Left hindlimb (tissue), 1 donor: ENCODE measurements at places on chromosomes 13 and 19.

GRCh38 chr19:17121736-17122293 is 46.2 kb downstream of the MYO9B start:
- no peak for DNase-seq

DNA sequence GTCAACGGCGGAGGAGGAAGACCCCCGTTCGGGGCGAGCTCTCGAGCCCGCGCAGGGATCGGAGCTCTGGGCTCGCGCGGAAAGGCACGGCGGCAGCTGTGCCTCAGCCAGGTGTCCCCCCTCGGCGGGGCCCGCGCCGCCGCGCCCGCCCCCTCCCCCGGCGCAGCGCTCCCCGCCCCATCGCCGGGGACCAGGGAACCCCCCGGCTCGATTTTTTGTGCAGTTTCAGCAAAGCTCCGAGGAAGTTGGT is 110.0 kb downstream of the KCNRG start:
- no peak for DNase-seq

DNA sequence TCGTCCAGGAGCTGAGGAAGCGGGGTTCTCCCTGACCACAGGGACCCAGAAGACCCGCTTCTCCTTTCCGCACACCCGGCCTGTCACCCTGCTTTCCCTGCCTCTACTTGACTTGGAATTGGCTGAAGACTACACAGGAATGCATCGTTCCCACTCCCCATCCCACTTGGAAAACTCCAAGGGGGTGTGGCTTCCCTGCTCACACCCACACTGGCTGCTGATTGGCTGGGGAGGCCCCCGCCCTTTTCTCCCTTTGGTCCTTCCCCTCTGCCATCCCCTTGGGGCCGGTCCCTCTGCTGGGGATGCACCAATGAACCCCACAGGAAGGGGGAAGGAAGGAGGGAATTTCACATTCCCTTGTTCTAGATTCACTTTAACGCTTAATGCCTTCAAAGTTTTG is 18.9 kb downstream of the VASP start:
- DNase-seq, result no peak

DNA sequence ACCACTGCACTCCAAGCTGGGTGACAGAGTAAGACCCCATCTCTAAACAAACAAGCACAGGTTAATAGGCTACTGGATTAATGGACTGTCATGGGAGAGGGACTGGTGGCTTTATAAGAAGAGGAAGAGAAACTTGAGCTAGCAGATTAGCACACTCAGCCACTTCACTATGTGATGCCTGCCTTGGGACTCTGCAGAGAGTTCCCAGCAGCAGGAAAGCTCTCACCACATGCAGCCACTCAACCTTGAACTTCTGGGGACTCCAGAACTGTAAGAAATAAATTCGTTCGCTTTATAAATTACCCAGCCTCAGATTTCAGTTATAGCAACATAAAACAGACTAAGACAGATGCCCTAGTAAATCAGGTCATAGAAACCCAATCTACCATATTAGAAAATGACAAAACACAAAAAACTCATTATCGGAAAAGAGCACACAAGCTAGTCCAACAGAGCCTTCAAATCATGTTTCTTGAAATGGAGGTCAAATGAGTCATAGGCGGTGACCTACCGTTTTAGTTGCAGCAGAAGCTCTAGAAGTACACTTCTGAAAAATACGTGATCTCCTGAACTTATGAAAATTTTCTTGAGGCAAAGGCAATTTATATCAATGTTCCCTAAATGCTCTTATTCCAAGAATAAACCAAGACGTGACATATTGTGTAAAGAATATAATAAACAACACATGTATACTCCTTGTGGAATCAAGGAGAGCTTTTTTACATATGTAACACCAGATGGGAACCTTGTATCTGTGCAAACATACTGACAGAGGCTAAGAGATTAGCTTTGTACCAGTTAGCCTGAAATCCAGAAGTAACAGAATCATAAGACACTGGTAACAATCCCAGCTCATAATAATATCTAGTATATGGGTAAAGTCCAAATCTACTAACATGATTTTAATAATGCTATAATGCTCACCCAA is 340.9 kb upstream of the SGCG start:
- DNase-seq, result no peak

GRCh38 chr13:74040200-74040599 is 94.0 kb downstream of the KLF12 start:
- no peak for DNase-seq

DNA sequence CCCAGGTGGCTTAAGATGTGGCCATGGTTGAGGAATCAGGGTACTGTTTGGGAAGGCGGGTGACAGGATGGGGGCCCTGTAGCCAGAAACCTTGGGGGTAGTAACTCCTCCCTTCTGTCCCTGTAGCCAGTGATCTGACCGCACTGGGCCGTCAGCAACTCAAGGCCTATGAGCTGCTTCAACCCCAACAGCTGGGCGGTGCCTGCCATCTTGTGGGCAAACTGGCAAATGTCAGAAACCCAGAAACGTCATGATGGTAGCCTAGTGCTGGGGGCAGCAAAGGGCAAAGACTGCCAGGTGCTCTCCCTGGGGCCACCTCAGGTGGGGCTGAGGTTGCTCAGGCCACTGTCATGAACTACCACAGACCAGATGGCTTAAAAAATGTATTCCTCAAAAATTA is 3.5 kb downstream of the COPE start:
- no peak for DNase-seq

GRCh38 chr13:36421447-36421846 is 10.8 kb upstream of the CCNA1 start:
- DNase-seq, result no peak

DNA sequence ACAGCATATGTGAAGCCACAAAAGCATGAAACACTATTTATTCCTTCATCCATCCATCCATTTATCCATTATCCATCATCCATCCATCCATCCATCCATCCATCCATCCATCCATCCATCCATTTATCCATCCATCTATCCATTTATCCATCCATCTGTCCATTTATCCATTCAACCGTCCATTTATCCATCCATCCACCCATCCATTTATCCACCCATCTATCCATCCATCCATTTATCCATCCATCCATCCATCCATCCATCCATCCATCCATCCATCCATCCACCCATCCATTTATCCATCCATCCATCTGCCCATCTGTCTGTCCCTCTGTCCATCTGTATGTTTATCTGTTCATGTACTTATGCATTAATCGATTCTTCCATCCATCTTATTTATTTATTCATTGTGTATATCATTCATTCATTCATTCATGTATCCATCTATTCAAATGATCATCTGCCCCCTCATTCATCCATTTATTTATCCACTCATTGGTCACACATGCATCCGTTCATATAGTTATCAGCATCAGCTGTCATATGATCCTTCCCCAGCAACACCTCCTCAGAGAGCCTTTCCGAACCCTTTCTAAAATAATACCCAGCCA is 7.0 kb upstream of the MYH14 start:
- no peak for DNase-seq

GRCh38 chr13:96397807-96398206 is 307.9 kb downstream of the HS6ST3 start:
- no peak for DNase-seq

- DNase-seq, result no peak
These were observed at the start of gene NXNL1 for GRCh38 chr19:17460372-17461230. NXNL1 (minus strand) TSS chr19:17460926; CDS start chr19:17460869, 57 bp downstream.

GRCh38 chr13:103283451-103283820 is 217.2 kb upstream of the SLC10A2 start:
- DNase-seq, result no peak

DNA sequence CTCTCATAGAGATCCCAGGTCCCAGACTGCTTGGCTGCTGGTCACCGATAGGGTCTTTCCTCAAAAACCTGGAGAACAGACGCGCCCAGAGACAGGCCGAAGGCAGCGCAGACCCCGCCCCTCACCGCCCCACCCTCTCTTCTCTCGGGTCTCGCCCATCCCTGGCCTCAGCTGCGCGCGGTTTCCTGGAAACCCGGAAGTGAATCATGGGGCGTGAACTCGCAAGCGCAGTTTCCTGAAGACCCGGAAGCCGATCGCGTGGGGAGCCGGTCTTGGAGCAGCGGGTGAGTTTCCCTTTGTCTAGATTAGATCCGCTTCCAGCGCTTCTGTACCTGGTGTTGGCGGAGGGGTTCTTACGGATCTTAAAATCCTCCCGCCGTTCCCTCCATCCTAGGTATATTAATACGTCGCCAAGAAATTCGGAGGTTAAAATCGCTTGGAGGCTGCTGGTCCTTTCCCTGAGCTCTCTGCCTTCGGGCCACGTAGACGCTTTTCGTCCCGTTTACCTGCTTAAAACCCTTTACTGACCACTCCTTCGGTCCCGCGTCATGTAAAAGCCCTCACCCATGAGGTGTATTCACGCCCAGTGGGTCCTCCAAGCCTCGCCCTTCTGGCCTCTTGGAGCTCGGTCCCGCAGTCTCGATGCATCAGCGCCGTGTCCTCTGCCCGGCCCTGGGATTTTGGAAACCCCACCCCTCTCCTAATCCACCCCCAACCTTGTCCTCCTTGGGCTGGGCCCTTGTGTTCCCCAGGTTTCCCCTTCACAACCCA is at the start of gene ZNF578:
TSS of gene ZNF578 (plus strand) at position 230 of the 771 bp plus-strand sequence. CDS start 48,293 bp downstream, outside the sequence.
- DNase-seq, result peak; percentile 94

DNA sequence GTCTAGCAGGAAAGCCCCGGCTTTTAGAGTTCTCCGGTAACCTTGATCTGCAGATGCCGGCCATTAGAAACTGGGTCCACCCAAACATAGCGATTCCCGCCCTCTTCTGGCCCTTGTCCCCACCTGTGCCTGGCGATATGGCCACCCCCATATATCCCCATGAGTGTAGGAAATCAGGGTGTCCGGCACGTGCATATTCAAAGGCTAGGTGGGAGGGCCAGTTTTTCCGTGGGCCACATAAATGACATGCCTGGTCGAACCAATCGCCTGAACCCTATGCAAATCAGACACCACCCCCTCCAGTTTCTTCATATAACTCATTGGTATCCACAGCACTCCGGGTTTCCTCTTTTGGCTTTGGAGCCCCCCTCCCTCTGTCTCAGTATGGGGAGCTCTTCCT is 37.4 kb downstream of the ERICH4 start:
- no peak for DNase-seq

- no peak for DNase-seq
These were observed 6.7 kb downstream of the COL4A1 start for GRCh38 chr13:110300090-110300815.

DNA sequence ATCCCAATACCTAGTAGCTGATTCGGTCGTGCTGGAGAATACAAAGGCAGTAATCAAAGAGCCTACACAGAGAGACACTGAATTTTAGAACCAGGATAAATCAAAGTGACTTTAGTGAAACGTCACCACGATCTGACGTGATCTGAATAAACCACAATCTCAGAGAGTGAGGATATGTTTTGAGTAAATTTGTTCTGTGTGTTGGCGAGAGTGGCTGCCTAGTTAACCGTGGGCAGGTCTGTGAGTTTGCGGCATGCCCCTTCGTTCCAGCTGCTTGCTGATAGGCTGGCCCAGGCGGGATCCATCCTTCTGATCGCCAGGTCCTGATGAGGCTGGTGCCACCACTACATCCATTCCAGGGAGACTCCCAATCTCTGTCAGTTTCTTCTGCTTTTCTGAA is 40.4 kb downstream of the LRCH1 start:
- no peak for DNase-seq

DNA sequence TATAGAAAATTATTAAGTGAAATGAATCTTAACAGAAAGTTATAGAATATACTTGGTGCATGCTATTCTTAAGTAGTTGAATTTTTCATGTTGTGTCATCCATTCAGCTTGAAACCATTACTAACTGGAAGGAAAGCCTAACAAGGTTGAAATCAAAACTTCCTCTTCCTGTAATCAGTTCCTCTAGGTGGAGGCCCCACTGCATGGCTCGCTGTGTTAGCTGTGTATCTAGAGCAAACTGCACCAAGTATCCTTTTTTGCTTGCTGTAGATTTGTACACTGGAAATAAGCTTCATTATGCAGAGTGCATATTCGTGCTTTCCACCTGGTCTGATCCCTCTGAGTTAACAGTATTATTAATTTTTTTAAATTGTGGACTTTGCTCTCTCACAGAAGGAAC is 1146.1 kb downstream of the EFNB2 start:
- no peak for DNase-seq

- peak; percentile 91 for DNase-seq
These were observed 91.1 kb downstream of the RNASEH2B start for GRCh38 chr13:51000571-51001260.

- no peak for DNase-seq
These were observed 534 bp downstream of the CAB39L start for GRCh38 chr13:49443357-49443703.

DNA sequence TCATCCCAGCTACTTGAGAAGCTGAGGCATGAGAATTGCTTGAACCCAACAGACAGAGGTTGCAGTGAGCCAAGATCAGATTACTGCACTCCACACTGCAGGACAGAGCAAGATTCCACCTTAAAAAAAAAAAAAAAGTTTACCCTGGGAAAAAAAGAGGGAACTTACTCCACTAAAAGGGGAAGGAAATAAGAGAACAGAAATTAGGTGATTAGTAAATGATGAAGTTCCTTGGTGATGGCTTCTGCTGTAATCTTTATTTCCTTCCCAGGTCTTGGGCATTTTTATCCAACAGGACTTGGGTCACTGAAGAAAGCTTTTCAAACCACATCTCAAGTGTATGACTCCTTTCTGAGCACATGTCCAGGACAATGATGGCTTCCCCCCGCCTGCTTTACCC is 9.3 kb downstream of the ZNF780A start:
- no peak for DNase-seq

- DNase-seq, result no peak
These were observed 3.7 kb downstream of the CD70 start for GRCh38 chr19:6587093-6587820.

- no peak for DNase-seq
These were observed 10.6 kb upstream of the CEACAM4 start for GRCh38 chr19:41637484-41637883.

- peak; percentile 69 for DNase-seq
These were observed 557 bp downstream of the PSPC1 start for GRCh38 chr13:19782049-19782726.

DNA sequence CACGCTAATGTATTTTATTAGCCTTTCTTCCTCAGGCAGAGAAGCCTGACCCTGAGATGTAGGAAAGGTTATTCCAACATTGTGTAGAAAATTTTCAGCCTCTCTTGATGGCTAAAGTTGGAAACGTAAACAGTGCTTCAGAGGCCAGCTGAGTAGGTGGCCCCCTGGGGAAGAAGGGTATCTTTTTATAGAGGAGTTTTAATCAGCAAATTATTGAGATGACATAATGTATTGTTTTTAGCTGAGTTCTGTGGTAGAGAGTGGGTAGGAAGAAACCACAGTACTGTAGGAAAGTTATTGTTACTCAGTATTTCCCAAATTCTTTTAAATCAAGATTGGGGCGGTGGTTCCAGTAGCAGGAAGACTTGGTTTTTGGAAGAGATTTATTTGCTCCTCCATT is 268.8 kb downstream of the DLEU7 start:
- DNase-seq, result no peak

DNA sequence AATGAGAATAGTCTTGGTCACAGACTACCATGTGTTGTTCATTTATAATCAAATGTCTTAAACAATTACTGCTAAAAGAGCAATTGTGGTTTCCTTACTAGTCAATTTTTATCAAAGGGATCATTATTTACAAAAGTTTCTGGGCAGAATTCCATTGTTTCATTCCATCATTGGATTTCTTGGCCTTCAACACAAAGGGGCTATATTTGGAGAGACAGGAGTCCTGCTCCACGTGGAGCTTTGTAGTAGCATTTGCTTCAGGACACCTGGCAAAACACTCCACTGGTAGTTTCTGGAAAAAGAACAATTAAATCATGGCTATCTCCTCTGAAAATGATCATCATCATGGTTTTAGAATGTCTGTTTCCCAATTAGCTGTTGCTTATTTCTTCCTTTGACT is 22.3 kb upstream of the STARD13 start:
- no peak for DNase-seq

- DNase-seq, result no peak
These were observed 132.8 kb upstream of the SPRY2 start for GRCh38 chr13:80473695-80474094.
